ENCODE measurements at places on chromosomes 5 and 9. TPM values are rescaled to one million over a fixed set of nuclear protein-coding genes. Genes with fewer than 3 reads are reported as not detected.

DNA sequence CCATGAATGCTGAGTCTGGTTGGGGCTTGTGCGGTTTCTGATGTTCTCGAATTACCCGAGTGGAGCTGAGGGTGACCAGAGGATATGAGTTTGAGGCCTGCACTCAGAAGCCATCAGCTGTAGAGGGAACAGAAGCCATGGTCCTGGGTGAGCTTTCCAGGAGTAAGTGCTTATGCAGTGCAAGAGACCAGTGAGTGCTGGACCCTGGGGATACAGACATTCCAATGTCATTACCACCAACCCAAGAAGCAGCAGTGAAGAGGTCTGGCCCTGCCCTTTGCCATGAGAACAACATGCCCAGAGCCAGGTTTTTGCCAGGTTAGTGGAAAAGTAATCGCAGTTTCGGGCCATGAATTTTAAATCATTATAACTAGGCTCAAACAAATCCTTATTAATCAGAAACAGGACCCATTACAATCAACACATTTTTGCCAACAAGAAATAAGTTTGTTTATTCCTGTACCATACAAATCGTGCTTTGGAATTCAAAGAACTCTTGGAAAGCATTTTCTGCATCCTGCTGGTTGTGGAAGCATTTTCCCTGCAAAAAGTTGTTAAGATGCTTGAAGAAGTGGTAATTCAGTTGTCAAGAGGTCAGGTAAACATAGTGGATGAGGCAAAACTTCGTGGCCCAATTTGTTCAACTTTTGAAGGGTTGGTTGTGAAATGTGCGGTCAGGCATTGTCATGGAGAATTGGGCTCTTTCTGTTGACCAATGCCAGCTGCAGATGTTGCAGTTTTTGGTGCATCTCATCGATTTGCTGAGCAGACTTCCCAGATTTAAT lies 154.6 kb downstream of the SYK start:
- no peak for DNase-seq

- no peak for DNase-seq
Observed at GRCh38 chr9:135960411-135961276, 529 bp downstream of the UBAC1 start.

DNA sequence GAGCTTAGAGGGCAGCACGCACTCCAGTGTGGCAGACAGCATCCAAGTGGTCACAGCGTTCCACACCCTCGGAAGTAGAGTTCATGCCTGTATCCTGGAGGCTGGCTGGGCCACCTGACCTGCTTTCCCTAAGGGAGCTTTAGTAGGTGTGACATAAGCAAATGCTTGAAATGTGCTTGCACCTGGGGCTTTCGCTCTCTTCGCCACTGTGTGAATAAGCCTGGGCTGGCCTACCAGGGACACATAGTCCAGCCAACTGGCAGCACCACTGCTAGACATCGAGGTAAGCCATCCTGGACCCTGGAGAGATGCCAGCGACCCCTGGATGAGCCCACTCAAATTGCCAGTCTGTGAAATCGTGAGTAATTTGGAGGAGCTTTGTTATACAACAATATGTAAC lies 24.9 kb upstream of the IRX4 start:
- DNase-seq, result no peak

CDHR2 gene
- 4.1 TPM for total RNA-seq

FGD3 gene
- 5.5 TPM for total RNA-seq

DOCK8 gene
- total RNA-seq, result 18.6 TPM

MLANA gene
- total RNA-seq, result 12.1 TPM

DNA sequence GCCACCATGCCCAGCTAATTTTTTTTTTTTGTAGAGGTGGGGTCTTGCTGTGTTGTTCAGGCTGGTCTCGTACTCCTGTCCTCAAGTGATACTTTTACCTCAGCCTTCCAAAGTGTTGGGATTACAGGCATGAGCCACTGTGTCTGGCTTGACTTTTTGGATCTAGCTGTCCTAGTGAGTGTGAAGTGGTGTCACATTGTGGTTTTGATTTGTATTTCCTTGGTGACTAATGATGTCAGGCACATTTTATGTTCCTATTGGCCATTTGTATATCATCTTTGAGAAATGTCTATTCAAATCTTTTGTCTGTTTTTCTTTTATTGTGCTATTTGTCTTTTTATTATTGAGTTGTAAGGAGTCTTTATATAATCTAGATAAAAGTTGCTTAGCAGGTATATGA lies 53.5 kb upstream of the MCCC2 start:
- no peak for DNase-seq

GRCh38 chr9:37919956-37920335 lies 16.0 kb upstream of the SLC25A51 start:
- DNase-seq, result no peak

GRCh38 chr5:116703328-116703727 lies 128.7 kb upstream of the SEMA6A start:
- DNase-seq, result no peak

SPINK7 gene
- not detected for total RNA-seq

DNA sequence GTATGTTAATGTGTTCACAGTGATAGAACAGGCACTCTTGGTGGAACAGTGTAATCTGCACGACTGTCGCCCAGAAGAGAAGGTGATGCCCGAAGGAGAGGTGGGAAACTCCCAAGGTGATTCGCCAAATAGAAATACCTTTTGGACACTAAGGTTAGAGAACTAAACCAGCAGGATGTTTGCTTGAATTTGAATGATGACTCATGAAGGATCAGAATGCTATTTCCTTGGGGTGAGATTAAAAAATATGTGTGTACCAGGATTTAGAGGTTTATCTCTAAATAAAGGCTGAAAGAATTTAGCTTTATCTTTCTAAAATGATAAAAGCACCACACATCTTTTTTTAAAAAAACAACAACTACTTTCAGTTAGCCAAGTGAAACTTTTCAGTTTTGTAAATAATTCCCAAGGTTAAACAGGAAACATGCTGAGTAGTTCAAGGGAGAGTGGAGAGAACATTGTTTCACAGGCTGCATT lies 297.4 kb upstream of the TAS2R1 start:
- no peak for DNase-seq

CDC20B gene
- 0.38 TPM for total RNA-seq

GRIA1 gene
- total RNA-seq, result 18.0 TPM

SPATA31A3 gene
- not detected for total RNA-seq

- DNase-seq, result no peak
Observed at GRCh38 chr9:116516456-116516855, 170.6 kb upstream of the TRIM32 start.

DNA sequence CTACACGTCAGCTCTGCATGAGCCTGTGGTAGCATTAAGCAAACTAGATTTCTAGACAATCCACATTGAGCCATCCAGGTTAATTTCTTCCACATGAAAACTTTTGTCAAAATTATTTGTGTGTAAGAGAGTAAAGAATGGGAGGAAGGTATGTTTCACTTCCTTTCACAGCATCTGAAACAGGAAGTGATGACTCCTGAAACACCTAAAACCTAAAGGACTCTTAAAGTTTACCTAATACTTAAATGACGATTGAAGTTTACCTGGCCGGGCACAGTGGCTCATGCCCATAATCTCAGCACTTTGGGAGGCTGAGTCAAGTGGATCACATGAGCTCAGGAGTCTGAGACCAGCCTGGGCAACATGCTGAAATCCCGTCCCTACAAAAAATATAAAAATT lies 223.8 kb downstream of the CEMIP2 start:
- no peak for DNase-seq

DNA sequence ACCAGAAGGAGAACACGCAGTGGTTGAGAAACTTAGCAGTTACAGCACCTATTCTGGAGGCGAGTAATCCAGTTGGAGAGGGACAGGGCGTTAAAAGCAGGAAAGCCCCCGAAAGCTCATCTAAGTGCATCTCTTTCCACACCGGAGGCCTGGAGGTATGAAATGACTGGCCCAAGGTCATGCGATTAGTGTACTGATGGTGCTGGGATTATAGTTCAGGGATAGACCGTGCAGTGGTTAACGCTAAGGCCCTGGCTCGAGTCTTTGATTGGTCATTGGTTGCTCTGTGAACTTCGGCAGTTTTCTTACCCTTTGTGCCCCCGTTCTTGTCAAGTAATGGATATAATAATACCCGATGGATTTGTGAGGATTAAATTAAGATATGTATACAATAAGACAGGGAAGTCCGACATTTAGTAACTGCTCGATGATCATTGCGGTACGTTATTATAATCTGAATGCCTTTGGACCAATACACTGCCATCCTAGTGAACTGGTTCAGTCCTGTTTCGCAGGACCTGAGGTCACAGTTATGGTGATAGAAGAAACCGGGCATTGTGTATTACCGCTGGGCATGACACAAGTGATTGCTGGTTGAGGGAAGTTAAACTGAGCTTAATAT lies 960 bp downstream of the CANX start:
- DNase-seq, result no peak

GRCh38 chr9:8652255-8652654 lies 852.7 kb upstream of the DMAC1 start:
- DNase-seq, result no peak

GRCh38 chr5:54222336-54222735 lies 88.0 kb downstream of the ARL15 start:
- no peak for DNase-seq

DNA sequence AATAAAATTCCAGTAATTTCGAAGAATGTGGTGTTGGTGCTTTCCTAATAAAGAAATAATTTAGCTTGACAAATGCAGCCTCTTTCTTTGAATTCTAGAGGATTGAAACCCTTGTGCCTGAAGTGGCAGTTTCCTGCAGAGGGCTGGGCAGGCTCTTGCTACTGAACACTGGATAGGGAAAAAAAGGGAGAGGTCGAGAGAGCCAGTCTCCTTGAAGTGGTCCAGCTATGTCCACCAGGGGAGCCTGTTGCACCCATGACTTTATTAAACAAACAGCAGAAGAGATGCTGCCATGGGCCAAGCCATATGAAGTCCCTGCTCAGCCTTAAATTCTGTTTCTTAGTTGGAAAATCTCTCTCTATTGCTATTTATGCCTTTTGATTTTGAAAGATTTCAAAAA lies 178.4 kb downstream of the SMARCA2 start:
- no peak for DNase-seq

- no peak for DNase-seq
Observed at GRCh38 chr9:15086778-15087324, 176.6 kb upstream of the FREM1 start.

DNA sequence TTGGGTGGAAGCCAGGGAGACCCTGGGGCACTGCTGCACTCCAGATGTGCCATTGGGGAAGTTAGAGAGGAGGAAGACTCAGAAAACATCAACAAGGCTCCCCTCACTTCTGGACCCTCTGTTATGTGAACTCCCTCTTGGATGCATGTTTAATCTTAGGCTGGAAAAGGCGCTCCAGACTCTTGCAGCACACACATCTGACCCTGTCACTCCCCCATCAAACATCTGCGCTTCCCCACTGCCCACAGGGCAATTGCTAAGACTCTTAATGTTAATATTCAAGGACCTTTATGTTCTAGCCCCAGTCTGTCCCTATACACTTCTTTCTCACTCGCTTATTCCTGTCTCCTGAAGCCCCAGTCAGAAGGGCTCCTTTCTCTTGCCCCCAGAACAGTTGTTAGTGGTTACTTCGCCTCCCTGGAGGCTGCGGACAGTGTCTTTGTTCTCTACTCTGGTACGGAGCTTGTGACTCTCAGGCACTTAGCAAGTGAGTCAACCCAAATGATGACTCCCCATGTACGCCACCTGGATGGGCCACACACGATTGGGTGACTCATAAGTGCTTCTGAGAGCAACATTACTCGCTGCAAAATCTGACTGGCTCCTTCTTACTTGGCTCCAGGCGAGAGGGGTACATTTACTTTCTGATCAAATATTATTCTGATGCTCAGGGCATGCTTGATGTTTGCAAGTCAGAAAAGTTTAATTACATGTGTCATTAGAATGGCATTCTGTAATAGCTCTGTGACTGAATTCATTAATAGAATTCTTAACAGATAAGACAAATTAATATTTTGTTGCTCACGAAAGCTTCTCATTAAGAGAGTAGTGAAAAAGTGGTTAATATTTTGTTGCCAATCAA lies 193.6 kb downstream of the HSPA4 start:
- no peak for DNase-seq

SEMA5A gene
- total RNA-seq, result 92.9 TPM

DNA sequence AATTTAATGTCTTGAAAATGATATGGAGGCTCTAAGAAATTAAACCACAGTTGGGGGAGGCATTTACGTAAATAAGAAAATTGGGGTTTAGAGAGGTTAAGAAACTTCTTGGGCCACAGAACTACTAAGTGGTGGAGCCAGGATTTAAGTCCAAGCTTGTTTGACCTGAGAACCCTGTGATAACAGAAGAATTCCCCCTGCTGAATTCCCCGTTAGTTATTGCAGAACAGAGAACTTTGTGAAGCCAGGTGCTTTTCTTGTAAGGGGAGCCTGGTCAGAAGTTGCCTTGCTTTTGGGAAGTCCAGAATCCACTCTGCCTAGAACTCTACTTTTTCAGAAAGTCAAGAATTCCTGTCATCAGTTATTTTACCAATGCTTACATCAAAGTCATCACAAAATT lies 309.3 kb upstream of the SEMA6A start:
- no peak for DNase-seq

ANKRD31 gene
- 0.45 TPM for total RNA-seq

DNA sequence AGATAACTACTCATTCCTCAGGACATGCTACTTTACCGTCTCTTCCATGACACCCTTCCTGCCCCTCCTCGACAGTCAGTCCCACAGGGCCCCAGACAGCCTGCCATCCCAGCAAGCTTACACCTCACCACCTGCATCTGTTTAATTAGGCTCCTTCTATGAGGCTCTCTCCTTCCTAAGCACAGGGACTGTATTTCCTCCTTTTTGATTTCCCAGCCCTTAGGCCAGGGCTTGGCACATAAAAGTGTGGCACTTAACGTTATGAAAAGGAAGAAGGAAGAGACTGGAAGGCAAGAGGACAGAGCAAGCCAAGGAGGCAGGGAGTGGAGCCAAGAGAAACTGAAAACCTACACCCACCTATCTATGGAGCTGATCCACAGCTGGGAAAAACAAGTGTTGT lies 146.8 kb downstream of the SIL1 start:
- DNase-seq, result no peak

- DNase-seq, result no peak
Observed at GRCh38 chr5:97986069-97986468, 787.4 kb upstream of the RGMB start.

DNA sequence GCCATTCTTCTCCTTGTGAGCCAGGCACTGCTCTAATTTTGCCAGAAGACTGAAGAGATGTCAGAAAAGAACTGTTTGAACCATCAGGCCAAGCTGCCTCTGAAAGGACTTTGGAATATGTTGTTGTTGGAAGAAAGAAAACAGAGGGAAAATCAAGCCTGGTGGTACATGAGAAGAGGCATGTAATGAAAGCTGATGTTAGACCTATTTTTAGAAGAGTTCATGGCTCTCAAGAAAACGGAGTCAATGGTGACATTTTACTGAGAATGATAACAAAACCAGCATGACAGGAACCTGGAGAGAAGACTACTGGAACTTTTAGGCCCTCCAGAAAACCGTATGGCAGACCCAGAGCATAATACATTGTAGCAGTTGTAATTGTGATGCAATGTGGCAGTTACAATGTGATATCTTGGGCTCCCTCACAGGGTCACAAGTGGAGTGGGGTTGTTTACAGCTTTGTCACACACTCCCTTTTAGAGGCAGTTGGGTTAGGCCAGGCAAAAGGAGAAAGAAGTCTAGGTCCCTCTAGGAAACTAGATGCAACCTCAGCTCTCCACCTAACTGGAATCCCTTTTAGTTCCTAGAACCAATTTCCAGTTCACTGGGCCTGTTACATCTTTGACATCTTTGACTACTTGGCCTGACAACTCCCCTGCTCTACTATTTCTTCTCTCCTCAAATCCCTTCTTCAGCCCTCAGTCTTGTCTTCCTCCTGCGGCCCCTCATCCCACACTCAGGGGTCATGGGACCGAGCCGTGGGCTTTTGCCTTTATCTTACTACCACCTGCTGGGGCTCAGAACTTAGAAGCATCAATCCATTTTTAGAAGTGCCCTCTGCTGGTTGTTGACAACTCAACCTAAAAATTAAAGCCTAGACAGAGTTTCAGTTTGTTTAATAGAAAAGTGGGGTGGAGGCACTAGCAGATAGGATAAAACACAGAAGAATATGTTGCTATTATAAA lies 61.2 kb upstream of the JAK2 start:
- DNase-seq, result no peak

SARDH gene
- 6.8 TPM for total RNA-seq

Measured in type B pancreatic cell (in vitro differentiated cells).